Esophagus mucosa (tissue), 1 donor: ENCODE measurements at places on chromosomes 12 and 14. TPM values are rescaled to one million over a fixed set of nuclear protein-coding genes. Genes with fewer than 3 reads are reported as not detected.

IL31 gene
- total RNA-seq = not detected

CLEC4C gene
- total RNA-seq = not detected

NOPCHAP1 gene
- total RNA-seq = 16.0 TPM

CACNA1C gene
- total RNA-seq = 1.1 TPM

KLRF2 gene
- total RNA-seq = not detected

CBLN3 gene
- 0.44 TPM for total RNA-seq
